Activated naive CD4-positive, alpha-beta T cell treated with anti-CD3 and anti-CD28 coated beads for 36 hours (primary cell): ENCODE measurements at places on chromosomes 13 and 19. TPM values are rescaled to one million over a fixed set of nuclear protein-coding genes. Genes with fewer than 3 reads are reported as not detected.
A peak's percentile ranks its signal among the peaks of the same experiment; 100 is the strongest.

GRCh38 chr19:13615890-13616289 lies 109.6 kb upstream of the CACNA1A start:
- no peak for DNase-seq

- no peak for DNase-seq
Measured at GRCh38 chr13:24627090-24627714, 53.0 kb upstream of the ATP12A start.

DNA sequence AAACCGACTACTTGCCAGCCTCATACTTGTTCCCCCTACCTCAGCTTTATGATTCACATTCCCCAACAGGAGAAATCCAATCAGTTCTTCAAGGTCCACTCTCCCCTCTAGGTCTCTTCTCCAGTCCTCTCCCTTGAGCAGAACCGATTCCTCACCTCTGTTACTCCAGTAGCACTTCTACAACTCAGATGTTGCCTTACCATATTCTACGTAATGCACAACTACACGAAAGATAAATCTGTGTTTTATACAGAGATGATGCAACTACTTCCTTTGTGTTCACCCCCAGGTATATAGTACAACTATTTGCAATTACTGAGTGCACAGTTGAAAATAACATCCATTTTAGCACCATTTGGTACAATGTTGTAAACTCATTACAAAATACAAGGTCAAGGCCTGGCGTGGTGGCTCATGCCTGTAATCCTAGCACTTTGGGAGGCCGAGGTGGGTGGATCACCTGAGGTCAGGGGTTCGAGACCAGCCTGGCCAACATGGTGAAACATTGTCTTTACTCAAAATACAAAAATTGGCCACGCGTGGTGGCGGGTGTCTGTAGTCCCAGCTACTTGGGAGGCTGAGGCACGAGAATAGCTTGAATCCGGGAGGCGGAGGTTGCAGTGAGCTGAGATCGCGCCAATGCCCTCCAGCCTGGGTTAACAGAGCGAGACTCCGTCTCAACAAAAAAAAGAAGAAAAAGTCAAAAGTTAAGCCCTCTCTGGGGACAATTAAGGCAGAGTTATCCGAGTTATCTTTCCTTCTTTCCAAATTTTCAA lies 2.8 kb upstream of the WBP4 start:
- DNase-seq: peak; percentile 11

GRCh38 chr13:99859178-99860177 lies 112.1 kb downstream of the ZIC5 start:
- DNase-seq: peak; percentile 57

DNA sequence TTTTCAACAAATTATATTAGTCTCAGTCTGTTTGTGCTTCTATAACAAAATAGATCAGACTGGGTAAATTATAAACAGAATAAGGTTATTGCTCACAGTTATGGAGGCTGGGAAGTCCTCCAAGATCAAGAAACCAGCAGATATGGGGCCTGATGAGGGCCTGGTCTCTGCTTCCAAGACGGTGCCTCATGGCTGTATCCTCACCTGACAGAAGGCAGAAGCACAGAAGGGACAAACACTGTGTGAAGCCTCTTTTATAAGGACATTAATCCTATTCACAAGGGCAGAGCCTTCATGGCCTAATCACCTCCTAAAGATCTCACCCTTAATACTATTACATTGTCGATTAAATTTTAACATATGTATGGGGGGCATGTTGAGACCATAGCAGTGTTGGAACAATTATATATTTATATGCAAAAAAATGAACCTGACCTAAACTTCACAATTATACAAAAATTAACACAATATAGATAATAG lies 12.7 kb downstream of the F10 start:
- DNase-seq: no peak

- no peak for DNase-seq
Measured at GRCh38 chr13:98276486-98276885, 99.4 kb upstream of the RNF113B start.

DNA sequence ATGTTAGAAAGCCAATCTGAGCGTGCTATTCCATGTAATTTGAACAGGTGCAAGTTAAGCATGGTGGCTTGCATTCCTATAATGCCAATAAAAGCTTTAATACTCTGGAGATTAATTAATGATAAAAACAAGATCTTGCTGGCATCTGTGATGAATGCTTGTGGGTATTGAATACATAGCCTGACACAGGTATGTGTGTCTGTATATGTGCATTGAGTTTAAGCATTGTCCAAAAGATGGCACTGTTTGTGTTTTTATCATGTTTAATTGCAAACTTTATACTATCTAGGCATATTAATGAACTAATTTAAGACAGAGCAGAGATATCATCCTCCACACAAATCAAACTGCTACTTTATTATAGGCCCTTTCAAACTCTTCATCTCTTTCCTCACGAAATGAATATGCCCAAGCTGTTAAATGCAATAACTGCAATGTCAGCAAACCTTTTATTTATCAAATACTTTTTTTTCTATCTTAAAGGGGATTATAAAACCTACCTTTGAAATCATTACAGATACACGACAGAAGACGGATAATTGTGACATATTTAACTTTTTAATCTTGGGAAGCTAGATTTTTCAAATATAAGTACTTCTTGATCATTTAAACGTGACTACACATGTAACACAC lies 86.5 kb downstream of the TNFSF11 start:
- DNase-seq: no peak

- no peak for DNase-seq
Measured at GRCh38 chr13:107675847-107676550, 539.3 kb downstream of the LIG4 start.

DNA sequence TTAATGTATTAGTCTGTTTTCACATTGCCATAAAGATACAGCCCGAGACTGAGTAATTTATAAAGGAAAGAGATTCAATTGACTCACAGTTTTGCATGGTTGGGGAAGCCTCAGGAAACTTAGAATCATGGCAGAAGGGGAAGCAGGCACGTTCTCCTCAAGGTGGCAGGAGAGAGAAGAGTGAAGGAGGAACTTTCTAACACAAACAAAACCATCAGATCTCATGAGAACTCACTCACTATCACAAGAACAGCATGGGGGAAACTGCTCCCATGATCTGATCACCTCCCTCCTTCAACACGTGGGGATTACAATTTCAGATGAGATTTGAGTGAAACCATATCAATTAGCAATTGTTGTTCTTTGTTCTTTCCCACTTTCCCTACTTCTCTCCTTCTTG lies 689.0 kb upstream of the SLITRK1 start:
- no peak for DNase-seq

DNA sequence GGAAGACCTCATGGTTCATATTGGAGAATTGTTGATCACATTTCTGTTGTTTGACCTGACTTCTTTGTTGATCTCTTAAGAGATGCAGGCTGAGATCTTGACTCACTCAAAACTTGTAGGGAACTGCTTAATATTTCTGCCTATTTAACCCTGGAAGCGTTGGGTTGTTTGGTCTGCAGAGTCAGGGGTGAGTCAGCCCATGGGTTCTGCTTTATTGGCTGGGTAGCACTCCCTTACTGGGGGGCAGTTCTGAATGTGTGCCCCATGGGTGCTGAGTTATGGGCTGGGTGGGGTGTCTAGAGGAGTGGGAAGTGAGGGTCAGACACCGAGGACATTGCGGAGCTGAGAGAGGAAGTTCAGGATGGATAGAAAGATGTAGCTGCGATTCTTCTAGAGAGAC lies 87.9 kb downstream of the LRCH1 start:
- no peak for DNase-seq

GRCh38 chr19:35404879-35405622 lies 34.2 kb downstream of the GPR42 start:
- DNase-seq: peak; percentile 53

GRCh38 chr19:1360818-1361461 lies 22.8 kb upstream of the NDUFS7 start:
- no peak for DNase-seq

DNA sequence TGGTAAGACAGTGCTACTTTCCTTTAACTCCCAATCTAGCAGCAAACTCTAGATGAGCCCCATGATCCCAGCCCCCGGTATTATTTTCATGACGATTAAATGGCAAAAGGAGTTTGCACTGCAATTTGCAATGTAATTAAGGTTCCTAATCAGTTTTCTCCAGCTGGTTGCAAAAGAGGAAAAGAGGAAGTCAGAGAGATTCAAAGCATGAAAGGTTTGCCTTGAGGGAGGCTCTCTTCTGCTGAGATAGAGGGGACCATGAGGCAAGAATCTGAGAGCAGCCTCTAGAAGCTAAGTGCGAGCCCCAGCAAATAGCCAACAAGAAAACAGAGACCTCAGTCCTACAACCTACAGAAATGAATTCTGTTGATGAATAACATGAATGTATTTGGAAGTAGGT lies 527.1 kb downstream of the UQCRFS1 start:
- no peak for DNase-seq

DNA sequence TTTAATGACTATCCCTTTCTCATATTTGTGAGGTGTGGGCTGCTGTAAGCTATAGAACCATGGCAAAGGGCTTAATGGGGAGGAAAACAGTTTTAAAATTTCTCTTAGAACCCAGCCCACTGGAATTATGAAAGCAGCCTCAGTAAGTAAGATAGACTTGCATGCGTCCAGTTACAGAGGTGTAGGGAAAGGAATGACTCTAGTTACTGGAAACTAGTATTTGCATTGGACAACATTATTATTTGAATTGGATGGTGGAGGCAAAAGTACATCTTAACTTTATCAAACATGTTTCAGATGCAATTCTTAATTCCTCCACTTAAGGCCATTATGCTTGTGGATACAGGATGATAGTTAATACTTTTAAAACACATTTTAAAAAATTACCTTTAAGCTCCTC lies 292.9 kb downstream of the SPRY2 start:
- no peak for DNase-seq

- DNase-seq: peak; percentile 41
Measured at GRCh38 chr19:33796164-33796875, at the start of gene KCTD15. KCTD15 (plus strand) TSS chr19:33796870; CDS start chr19:33800455, 3,585 bp downstream.

- DNase-seq: peak; percentile 76
Measured at GRCh38 chr13:20525601-20526544, at the start of gene CRYL1. CRYL1 (minus strand) TSS chr13:20525857; CDS start chr13:20525794, 63 bp downstream.

GRCh38 chr19:6529937-6530385 lies 865 bp upstream of the TNFSF9 start:
- no peak for DNase-seq

DNA sequence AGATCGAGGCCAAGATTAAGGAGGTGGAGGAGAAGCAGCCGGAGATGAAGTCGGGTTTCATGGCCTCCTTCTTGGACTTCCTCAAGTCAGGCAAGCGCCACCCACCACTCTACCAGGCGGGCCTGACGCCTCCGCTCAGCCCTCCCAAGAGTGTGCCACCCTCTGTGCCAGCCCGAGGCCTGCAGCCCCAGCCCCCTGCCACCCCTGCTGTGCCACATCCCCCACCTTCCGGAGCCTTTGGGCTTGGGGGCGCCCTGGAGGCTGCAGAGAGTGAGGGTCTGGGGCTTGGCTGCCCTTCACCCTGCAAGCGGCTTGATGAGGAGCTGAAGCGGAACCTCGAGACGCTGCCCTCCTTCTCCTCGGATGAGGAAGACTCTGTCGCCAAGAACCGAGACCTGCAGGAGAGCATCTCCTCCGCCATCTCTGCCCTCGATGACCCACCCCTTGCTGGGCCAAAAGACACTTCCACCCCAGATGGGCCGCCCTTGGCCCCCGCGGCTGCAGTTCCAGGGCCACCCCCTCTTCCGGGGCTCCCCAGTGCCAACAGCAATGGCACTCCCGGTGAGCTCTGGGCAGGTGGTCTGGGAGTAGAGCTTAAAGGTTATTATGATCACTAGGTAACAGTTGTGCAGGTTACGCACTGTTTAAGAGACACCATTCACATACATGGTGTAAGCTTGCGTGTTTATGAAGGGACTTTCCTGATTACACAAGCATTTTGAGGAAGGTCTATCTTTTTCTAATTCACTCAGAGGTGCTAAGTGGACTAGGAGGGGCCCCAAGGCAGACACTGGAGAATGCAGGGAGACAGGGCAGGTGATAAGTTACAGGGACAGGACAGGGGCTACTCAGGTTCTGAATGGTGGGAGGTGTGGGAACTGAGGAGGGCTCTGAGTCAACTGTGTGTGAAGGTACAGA lies 8.7 kb downstream of the PRR12 start:
- no peak for DNase-seq

- DNase-seq: no peak
Measured at GRCh38 chr13:34779171-34779570, 162.9 kb upstream of the NBEA start.

GRCh38 chr19:49125025-49125731 lies 5.8 kb downstream of the PPFIA3 start:
- no peak for DNase-seq

GRCh38 chr13:67318398-67318797 lies 88.3 kb upstream of the PCDH9 start:
- DNase-seq: no peak

GRCh38 chr13:34364633-34365032 lies 546.7 kb downstream of the RFC3 start:
- no peak for DNase-seq

- DNase-seq: no peak
Measured at GRCh38 chr13:30033681-30034457, 183.5 kb upstream of the UBL3 start.

ZNF175 gene
- 7.9 TPM for total RNA-seq

MRPL34 gene
- 84.2 TPM for total RNA-seq

CYP2A7 gene
- not detected for total RNA-seq

F10 gene
- not detected for total RNA-seq

ZNF415 gene
- 1.0 TPM for total RNA-seq

TLE2 gene
- 6.5 TPM for total RNA-seq

LGI4 gene
- total RNA-seq: 1.1 TPM
